NCI-H1092 (cell line): ENCODE measurements at places on chromosomes 3 and 15.

GRCh38 chr15:36172955-36173354, 406.5 kb upstream of the CDIN1 start:
- no peak for DNase-seq

- DNase-seq: no peak
Observed at GRCh38 chr15:74635228-74635627, 19.6 kb downstream of the CLK3 start.

- no peak for DNase-seq
Observed at GRCh38 chr15:74893627-74894026, 3.8 kb downstream of the MPI start.

- DNase-seq: no peak
Observed at GRCh38 chr3:160381470-160381869, 17.6 kb downstream of the IFT80 start.

DNA sequence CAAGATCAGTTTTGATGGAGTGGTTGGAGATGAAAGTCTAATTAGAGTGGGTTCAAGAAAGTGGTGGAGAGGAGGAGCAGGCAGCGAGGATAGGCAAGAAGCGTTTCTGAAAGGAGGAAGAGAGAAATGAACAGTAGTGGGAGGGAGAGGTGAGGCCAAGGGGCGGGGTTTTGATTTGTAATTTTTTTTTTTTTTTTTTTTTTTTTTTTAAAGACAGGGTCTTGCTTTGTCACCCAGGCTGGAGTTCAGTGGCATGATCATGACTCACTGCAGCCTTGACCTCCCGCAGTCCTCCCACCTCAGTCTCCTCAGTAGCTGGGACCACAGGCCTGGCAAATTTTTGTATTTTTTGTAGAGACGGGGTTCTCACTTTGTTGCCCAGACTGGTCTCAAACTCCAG, 36.6 kb downstream of the MRAS start:
- no peak for DNase-seq

DNA sequence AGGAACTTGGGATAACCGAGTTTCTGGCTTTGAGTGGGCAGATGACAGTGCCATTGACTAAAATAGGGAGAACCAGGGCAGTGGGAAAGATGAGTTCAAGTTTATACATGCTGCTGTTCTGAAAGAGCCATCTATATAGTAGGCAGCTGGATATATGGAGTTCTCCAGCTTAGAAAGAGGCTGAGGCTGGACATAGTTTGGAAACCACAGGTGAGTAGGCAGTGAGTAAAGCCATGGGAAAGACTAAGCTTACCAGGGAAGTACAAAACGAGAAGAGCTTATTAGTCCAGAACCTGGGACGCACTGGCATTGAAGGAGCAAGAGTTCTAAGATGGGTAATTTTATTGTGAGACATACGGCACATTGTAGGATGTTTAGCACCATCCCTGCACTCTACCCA, 54.2 kb downstream of the MSL2 start:
- no peak for DNase-seq

- no peak for DNase-seq
Observed at GRCh38 chr3:54538346-54538745, 389.5 kb downstream of the LRTM1 start.

DNA sequence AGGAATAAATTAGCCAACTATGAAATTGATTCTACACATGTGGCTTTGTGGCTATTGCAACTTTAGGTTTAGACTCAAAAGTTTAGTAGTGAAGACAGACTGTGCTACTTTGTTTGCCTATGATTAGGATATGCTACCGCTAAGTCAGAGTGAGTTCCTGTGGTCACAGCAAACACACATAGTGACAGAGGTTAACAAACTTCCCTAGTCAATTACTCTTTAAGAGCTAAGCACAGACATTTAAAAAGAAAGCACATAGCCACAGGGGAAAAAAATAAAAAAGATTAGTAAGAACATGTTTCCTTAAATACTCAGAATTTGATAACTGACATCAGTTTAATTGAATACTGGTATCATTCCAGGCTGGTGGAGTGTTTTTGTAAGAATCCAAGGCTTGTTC, 207.1 kb downstream of the GBE1 start:
- no peak for DNase-seq
